IMR-90 (cell line): ENCODE measurements at places on chromosomes 5 and 9.

- DNase-seq: peak; percentile 88
Observed at GRCh38 chr9:112867275-112867991, 23.2 kb downstream of the SLC46A2 start.

- DNase-seq: peak; percentile 87
Observed at GRCh38 chr5:95870105-95870672, 47.7 kb upstream of the GLRX start.

- no peak for DNase-seq
Observed at GRCh38 chr9:112377087-112377486, 2.8 kb upstream of the HSDL2 start.

GRCh38 chr5:10655972-10656830 lies 92.3 kb downstream of the ANKRD33B start:
- peak; percentile 54 for DNase-seq

GRCh38 chr9:132694144-132694543 lies 23.9 kb downstream of the GTF3C4 start:
- peak; percentile 25 for DNase-seq

GRCh38 chr9:125883565-125884217 lies 136.5 kb downstream of the PBX3 start:
- no peak for DNase-seq

GRCh38 chr5:38634568-38635369 lies 78.3 kb upstream of the LIFR start:
- no peak for DNase-seq

DNA sequence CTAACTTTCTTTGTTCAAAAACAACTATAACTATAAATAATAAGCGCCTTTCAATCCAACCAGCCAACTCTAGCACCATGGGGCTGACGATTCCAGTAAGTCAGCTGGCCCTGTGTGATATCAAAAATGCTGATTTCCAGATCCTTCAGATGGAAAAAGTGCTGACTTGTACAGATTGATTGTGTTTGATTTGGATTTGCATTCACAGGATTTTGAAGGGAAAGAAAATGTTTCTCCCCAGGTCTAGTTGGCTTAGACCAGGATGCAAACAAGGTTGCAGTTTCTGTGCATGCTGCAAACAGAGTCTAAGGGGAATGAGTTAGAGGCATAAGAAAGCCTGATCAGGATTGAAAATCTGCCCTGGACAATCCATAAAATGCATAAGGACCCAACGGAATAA lies 68.9 kb downstream of the SLC1A3 start:
- DNase-seq: no peak
